ENCODE measurements at places on chromosomes 12 and 14.

DNA sequence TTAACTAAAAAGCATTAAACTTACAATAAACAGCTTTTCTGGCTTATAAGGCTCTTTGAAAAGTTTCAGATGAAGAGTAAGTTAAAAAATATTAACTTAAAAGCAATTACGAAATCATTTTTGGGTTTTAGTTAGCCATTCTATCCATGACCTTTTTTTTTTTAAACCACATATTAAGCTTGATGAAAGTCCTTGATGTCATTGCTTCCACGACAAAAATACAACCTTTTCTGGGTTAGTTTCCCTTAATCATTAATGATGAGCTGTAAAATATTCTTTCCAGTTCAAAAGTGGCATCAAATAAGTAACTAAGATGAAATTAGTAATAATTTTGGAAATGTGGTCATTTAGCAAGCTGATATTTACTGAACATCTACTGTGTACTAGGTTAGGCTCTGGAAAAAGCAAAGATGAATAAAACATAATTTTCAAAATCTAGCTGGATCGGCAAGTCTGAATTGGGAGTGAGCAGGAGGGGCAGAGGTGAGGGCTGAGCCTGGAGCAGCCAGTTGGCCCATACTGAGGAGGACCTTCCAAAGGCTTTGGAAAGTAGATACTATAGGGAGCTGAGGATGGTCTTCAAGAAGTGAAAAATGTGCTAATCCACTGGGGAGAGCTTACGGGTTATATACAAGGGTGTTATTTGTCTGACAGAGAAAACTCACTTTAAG is 345.2 kb downstream of the ZFP36L1 start:
- DNase-seq: no peak

- no peak for DNase-seq
Observed at GRCh38 chr14:103372552-103373304, 12.5 kb upstream of the MARK3 start.

GRCh38 chr14:34895277-34895676 is 20.1 kb upstream of the BAZ1A start:
- DNase-seq: no peak

DNA sequence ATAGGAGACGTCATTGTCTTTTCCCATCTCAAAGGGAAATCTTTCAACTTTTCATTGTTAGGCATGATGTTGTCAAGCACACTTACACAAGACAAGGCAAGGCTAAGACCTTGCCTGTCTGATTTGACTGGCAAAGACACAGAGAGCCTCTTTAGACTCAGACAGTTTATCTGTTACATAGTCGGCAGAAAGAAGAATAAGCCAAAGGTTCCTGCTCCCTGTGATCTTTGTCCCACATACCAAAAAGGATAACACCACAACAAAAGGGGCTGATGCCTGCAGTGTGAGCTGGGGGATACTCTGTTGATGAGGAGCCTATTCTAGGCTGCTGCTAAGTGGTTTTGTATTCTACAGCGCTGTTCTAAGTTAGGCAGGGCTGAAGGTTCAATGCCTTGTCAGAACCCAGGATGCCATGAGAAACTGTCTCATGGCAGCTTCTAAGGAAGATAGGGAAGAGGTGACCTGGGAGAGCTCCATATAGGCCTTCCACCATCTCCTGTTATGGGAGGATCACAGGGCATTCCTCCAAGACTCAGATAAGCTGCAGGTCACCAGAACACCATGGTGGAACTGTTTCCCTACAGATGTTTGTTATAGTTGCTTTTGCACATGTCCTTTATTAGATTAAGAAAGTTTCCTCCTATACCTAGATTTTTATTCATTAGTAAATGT is 12.7 kb downstream of the ERC1 start:
- DNase-seq: no peak

- no peak for DNase-seq
Observed at GRCh38 chr12:99523853-99524252, 123.7 kb upstream of the GARIN6 start.

DNA sequence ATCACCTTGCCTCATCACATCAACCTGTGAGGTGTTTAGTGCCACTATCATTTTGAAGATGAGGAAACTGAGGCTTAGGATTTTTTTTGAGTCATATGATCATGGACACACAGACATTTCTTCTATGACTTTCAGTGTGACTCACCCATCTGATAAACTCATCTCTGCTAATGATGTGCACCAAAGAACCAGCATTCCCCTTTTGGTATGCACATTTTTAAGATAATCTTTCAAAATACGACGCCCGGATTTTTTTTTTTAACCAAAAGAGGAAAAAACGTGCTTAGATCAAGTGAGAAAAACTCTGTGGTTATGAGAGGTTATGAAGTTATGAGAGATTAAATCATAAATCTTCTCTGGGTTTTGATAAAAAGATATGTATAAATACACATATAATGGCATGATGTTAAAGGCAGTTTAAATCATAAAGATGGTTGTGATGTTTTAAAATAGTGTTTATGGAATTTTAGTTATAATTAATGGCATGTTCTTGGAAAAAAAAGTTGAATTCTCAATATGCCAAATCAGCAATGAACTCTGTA is 948.1 kb downstream of the TMTC2 start:
- DNase-seq: no peak

DNA sequence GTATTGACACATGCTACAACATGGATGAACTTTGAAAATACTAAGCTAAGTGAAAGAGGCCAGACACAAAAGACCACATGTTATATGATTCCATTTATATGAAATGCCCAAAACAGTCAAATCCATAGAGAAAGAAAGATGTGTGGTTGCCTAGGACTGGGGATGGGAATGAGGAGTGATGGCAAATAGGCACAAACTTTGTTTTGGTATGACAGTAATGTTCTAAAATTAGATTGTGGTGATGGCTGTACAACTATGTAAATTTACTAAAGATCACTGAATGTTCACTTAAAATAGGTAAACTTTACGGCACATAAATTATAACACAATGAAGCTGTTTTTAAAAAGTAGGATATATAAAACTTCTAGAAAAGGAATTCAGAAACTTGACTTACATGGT is 41.7 kb downstream of the PPP1R13B start:
- no peak for DNase-seq

GRCh38 chr12:107684029-107684795 is 1.4 kb upstream of the PWP1 start:
- no peak for DNase-seq

DNA sequence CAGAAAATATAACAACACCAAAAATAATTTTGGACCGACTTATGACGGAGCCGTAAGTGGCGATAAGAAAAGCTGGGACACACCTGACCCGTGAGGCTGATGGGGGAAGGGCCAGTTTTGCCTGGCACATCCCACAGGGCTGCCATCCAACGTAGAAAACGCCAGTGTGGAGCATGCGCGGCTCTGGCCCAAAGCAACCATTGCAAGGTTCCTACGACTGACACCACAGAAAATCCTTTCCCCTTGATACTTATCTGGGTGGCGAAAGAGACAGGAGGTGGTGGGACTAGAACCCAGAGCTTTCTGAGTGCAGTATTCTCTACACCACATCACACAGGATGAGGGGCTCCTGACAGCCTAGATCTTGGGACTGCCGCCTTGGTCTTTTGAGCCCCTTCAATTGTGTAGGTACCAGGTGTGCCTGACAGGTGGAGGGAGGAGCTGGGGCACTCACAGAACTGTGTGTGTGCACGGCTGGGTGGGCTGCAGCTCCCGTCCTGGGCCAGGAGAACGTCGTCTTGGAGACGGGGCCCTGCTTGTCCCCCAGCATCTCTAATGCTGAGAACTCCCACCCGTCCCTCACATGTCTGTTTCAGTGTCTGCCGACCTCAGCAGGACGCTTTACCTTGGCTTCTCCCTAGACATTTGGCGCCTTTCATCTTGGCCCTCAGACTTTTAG is 17.4 kb upstream of the CACNA2D4 start:
- DNase-seq: no peak

DNA sequence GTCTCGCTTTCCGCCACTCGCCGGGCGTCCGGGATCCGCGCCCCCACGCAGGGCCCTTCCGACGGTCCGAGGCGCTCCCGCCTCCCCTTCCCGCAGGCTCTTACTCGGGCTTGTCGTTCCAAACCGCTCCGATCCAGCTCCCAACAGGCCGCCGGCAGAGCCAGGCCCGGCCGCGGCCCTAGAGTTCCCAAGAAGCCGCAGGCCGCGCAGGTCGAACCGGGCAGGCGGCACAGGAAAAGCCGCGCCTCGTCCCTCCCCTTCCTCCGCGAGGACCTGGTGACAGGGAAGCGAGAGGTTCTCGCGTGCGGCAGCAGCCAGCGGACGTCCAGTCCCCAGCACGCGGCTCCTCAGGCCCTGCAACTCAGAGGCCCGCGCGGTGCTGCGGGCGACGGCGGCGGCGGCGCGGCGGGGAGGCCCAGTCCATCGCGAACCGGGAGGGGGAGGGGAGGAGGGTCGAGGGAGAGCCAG is 272 bp downstream of the HECTD1 start:
- no peak for DNase-seq

GRCh38 chr12:40801861-40802260 is 109.6 kb downstream of the CNTN1 start:
- DNase-seq: no peak
